ENCODE measurements at places on chromosomes 5 and 9.

DNA sequence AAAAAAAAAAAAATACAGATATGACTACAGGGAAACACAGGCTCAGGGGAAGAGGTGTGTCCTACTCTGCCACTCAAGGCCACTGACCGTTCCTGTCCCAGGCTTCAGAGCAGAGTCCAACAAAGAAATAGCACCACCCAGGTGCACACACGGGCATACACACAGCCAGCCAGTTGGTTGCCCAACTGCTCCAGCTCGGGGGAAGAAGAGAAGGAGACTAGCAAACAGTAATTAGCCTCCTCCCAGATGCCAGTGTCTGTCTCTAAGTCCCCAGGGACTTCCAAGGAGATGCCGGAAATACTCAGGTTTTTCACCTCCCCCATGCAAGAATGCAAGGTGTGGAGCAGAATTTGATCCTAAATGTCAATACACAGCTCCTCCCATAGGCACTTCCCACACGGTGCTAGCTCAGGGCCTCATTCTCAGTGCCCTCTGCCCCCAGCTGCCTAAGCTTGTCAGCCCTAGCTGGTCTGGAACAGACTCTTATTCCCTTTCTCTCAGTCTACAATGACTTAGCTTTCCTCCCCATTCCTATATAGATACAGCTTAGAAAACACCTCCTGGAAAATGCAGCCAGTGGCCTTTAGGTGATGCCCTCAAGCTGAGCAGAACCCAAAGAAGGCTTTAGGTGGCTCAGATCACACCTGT lies 1.7 kb downstream of the MYORG start:
- no peak for DNase-seq

- no peak for DNase-seq
Observed at GRCh38 chr9:122808141-122808540, 8.2 kb downstream of the OR1K1 start.

- DNase-seq, result no peak
Observed at GRCh38 chr9:36517131-36517530, 55.6 kb upstream of the MELK start.

- no peak for DNase-seq
Observed at GRCh38 chr9:131854334-131854733, 114.5 kb upstream of the RAPGEF1 start.

- DNase-seq, result no peak
Observed at GRCh38 chr9:7988644-7989280, 189.2 kb upstream of the DMAC1 start.

DNA sequence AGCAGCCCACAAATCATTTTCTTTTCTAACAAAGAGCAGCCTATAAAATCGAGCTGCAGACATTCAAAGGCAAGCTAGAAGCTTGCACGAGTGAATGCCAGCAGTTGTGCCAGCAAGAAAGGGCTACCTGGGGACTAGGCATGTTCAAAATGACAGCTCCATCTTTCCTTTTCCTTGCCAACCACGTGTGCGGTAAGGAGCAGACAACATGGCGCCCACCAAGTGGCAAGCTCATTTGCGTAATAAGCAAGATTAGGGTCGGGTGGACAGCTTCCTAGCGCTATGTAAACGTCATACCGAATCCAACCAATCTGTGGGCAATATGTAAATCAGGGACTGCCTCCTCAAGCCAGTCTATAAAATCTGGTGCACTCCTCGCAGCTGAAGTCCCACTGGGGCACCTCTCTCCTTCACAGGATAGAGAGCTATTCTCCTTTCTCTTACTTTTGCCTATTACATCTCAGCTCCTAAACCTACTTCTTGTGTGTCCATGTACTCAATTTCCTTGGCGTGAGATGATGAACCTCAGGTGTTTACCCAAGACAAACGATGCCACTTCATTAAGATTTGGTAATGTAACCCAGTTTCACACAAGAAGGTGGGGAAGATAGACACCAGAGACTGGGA lies 22.5 kb upstream of the SPARC start:
- no peak for DNase-seq

DNA sequence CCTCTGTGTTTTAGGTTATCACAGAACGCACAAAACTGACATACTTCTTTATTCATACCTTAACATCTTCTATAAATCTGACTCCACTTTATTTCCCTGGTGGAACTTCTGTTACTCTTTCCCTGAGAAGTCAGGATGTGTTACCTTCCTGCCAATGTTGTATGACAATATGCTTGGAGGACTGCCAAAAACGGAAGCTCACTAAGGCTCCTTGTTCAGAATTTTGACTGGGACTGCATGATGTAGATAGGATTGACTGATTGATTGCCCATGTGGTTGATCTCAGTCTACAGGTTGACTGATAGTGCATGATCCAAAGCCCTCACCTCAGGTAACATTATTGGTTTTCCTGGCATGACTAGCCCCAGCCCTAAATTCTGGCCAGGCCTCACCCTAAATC lies 319.4 kb downstream of the TLR4 start:
- no peak for DNase-seq

DNA sequence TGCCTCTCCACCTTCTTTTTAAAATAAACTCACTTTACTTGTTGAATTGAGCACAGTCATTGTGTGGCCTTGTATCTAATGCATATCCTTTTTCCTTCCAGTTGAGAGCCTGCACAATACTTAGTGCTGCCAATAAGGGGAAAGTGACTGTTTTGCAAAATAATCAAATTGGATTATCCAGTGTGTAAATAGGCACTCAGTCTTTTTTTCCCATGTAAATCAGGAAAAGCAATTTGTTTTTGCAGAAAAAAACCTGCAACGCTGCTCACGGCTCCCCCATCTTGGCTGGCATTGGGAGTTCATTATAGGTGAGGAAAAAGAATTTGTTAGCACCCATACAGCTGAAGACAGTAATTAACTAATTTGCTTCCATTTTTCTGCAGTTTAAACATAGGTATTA lies 299.9 kb downstream of the CSNK1G3 start:
- no peak for DNase-seq

DNA sequence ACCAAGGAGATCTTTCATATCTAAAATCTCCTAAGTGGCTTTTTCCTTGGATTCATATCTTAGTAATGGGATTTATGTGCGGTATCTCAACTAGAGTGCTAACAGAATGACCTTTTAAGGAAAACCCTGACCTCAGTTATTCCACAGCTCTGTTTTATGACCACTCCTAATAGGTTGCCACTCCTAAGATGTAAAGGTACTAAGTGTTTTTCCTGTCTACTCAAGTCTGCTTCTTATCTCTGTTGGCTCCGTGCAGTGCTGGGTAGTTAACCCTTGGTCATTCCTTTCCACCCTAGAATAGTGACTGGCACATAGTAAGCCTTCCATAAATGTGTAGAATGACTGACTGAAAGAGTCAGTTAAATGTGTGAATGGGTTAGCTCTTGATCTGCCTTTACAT lies 161.4 kb downstream of the DOCK2 start:
- no peak for DNase-seq

DNA sequence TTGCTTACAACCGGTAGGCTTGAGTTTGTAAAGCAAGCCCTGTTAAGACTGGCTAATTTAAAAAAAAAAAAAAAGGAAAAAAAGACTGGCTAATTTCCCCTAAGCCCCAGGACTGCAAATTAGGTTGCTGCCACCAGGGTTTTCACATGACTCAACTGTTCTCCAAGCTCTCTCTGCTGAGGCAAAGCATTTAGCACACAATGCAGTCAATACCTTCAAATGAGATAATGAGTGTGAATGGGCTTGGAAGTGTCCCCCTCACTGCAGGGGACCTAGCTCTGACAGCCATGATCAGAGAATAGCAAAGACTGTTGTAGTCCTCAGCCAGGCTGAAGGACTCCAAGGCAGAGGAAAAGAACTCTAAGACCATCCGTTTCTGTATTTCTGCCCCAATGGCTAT lies 42.8 kb upstream of the ZSWIM6 start:
- no peak for DNase-seq

DNA sequence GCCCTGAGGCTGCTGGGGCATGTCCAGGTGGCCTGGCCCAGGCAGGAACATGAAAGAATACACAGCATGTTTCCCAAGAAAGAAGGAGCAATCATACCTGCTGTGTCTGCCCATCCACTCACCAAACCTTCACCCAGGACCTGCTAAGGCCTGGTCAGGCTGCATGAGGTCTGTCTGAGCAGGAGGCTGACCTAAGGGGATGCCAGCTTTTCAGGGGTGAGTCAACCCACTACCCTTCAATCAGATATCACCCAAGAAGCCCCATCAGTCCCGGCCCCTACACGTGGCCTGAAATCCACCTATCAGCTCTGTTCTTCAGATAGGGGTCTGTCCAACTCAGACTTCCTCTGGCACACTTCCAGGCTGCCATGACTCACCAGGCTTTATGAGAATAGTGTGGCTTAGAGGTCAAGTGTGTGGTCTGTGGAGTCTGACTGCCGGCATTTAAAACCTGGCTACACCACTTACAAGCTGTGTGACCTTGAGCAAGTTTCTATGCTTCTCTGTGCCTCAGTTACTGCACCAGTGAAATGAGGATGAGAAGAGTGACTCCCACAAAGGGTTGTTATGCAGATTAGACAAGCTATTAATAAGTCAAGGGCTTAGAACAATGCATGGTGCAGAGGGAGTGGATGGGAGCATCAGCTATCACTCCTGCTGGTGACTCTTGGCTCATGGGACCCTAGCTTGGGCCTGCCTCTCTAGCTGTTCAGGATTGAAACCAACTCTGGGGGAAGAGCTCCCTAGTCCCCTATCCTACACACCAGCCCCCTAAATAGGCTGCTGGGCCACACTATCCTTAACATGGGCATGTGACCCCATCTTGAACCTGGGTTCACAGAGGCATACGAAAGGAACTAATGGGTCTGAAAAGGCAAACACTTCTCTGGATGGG lies 130.3 kb downstream of the PAX5 start:
- no peak for DNase-seq

GRCh38 chr5:160271396-160271795 lies 41.0 kb downstream of the CCNJL start:
- DNase-seq, result no peak

- no peak for DNase-seq
Observed at GRCh38 chr9:98181746-98182068, 10.7 kb downstream of the CORO2A start.

DNA sequence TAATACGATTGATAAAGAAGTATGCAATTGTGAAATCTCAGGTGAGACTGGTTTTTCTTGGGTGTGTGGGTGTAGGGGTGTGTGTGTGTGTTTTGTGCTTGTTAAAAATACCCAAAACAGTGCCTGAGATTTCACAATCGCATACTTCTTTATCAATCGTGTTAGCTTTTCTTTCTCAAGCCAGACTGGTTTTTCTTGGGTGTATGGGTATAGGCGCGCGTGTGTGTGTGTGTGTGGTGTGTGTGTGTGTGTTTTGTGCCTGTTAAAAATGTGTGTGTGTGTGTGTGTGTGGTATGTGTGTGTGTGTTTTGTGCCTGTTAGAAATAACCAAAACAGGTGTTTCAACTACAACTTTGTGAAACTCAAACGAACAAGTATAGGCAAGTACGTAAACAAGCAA lies 53.7 kb downstream of the CERT1 start:
- no peak for DNase-seq

- peak; percentile 51 for DNase-seq
Observed at GRCh38 chr9:3732077-3733038, 206.6 kb upstream of the RFX3 start.

- no peak for DNase-seq
Observed at GRCh38 chr5:97242341-97242740, 59.3 kb upstream of the RIOK2 start.

GRCh38 chr9:133734590-133735414 lies 3.4 kb downstream of the SARDH start:
- no peak for DNase-seq

Data from NCI-H1930 (cell line).